RCC 7860 (cell line): ENCODE measurements at places on chromosomes 6 and 20.

- no peak for DNase-seq
These were observed 274.3 kb downstream of the QKI start for GRCh38 chr6:163688739-163689362.

DNA sequence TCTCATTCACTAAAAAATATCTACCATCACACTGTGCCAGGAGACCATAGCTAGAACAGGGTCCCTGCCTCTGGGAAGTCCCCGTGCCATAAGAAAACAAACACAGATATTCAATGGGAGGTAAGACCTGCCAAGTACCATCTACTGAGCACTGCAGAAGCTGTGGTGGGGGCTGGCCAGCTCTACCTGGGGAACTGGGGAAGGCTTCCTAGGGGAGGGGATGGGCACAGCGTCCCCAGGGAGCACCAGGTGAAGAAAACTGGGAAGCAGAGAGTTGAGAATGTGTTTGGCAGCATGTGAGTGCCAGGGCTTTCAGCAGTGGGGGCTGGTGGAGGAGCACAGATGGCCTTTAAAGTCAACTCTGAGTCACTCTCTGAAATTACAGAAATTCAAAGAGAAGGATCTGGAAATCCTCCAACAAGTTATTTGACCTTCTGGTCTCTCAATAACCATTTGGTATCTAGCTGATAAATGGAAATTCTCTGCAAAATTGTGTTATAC, 85.2 kb downstream of the SHLD1 start:
- DNase-seq, result no peak

DNA sequence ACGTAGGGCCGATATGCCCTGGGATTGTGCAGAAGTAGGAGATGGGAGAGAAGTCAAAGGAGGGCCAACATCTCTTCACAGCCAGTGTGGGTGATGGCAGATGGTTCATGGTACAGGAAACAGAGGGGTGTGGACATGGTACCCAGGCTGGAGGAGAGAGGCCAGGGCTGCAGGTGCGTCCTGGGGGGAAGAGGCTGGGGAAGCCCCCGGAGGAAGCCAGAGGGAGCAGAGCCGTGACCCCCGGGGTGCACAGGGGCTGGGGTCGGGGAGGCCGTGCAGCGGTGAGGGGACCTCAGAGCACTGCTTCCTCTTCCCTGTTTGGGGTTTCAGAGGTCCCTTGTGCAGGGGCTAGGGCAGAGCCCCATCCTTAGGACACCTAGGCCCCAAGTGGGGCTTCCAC, 11.2 kb upstream of the ZBTB46 start:
- DNase-seq, result no peak

- DNase-seq, result no peak
These were observed 168.2 kb downstream of the GPX5 start for GRCh38 chr6:28693751-28694443.

DNA sequence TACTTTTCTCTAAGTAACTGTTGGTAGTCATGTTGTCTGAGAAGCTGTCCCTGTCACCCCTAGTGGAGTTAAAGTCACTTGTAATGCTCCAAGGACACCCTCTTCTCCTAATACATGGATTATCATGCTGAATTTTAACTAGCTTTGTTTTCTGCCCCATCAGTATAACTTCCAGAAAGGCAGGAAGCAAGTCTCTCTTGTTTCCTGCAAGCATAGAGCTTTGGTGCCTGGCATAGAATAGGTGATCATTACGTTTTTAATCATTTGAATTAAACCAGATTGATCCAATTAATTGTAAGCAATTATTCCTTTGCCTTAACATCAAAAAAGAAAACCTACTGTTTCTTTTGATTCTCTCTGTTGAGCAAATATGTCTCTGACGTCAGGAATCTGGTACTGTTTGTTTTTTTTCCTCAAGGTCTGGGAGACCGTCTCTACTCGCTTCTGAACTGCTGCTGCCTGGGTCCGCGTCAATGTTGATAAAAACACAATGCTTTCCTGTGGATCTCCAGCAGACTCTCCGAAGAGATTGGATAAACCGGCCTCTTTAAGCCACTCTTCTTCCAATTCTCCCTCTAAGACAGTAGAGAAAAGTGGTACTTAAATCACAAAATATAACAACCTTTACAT, 71.8 kb downstream of the ARHGAP18 start:
- DNase-seq, result peak; percentile 44
